ENCODE measurements at places on chromosomes 13 and 19.

DNA sequence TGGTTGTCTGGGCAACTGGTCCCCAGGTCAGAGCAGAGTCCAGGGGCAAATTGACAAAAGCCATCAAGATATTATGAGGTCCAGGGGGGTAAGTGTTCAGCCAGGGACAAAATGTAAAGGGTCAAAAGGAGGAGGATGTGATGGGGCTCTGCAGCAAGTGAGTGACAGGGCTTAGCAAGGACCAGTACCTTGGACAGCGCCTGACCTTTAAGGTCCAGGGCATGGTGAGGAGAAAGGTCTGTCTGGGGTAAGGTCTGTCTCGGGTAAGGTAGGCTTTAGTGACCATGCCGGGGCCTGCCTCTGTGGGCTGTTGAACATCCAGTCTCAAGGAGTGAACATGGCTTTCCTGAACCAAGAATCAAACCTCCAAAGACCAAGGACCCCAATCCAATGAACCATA lies 6.3 kb upstream of the ZNF358 start:
- H3K27me3 ChIP-seq: no peaks in the 10 kb centered on the region
- H3K4me1 ChIP-seq: peaks cover 3% of the 10 kb centered on the region
- no peak overlapping the region for H3K27ac ChIP-seq

GRCh38 chr19:9498183-9498902 lies at the start of gene ZNF560:
ZNF560 (minus strand) TSS chr19:9498616; CDS start chr19:9475313, 23,303 bp downstream.
- no peak within 1 kb of the TSS for H3K4me3 ChIP-seq
- H3K36me3 ChIP-seq: no peaks in the 10 kb centered on the region
- no peaks in the 10 kb centered on the region for H3K27me3 ChIP-seq
- H3K4me1 ChIP-seq: no peaks in the 10 kb centered on the region
- DNase-seq: no peak

- no peaks in the 10 kb centered on the region for H3K4me1 ChIP-seq
- no peaks in the 10 kb centered on the region for H3K27me3 ChIP-seq
- H3K27ac ChIP-seq: no peak overlapping the region
- DNase-seq: no peak
- H3K36me3 ChIP-seq: no peaks in the 10 kb centered on the region
These were observed 321.2 kb downstream of the IRS2 start for GRCh38 chr13:109465148-109465547.

- peaks cover 13% of the 10 kb centered on the region for H3K4me1 ChIP-seq
- DNase-seq: no peak
- H3K4me3 ChIP-seq: peak overlapping the region; percentile 87
- peak overlapping the region; percentile 92 for H3K27ac ChIP-seq
- H3K36me3 ChIP-seq: peaks cover 25% of the 10 kb centered on the region
- no peaks in the 10 kb centered on the region for H3K27me3 ChIP-seq
These were observed 736 bp downstream of the GPI start for GRCh38 chr19:34365463-34366401.

DNA sequence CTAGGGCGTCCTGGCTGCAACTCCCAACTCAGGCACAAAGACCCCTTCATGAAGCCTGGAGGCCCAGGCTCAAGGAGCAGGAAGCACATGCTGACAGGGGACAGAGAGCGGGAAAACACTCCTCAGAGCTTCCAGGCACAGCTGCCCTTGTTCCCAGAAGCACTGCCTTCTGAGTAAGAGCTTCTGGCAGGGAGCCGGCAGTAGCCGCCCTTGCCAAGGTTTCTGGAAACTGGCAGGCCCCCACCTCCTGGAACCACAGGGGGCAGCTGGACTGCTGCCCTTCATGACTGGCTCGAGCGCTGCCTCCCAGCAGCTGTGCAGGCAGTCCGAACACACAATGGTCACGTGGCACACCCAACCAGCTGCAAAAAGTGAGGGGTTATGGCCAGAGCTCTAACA lies 33.6 kb upstream of the EPHX3 start:
- peaks cover 35% of the 10 kb centered on the region for H3K4me1 ChIP-seq
- no peak for DNase-seq
- H3K27ac ChIP-seq: peak overlapping the region; percentile 87
- peaks cover 100% of the 10 kb centered on the region for H3K36me3 ChIP-seq
- H3K4me3 ChIP-seq: no peak overlapping the region

DNA sequence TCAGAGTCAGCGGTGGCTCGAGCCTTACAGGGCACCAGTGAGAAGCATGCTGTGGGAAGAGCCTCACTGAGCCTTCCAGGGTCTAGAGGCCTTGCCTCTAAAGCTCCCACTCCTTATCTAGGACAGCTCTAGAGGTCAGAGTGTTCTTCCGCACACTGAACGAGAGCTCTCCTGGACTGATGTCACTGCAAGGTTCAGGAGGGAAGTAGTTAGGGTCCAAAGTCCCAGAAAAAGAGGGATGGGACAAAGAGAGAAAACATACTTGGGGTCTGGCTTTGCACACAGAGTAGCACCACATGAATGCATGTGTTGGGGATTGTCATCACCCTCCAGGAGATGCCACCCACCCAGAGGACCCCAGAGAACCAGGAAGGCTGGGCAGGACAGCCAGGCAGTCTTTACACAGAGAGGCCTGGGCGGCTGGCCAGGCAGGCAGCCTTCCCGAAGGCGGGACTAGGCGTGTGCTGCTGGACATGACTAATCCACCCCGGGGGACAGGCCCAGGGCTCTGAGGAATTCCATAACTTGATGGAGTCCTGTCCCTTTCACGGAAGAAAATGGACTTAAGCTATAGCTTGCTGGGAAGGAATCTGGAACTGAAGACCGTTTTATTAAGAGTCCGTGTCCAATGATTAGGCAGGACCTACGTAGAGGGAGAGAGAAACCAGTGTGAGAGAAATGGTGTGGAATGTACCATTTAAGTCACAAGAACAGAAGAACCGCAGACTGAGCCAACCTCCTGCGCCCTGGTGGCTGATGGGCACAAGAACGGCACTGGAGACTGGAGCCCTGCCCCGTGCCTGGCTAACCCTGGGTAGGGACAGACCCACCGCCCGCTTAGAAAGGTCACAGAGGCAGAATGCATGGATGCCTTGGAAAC lies 16.6 kb upstream of the EPHX3 start:
- no peaks in the 10 kb centered on the region for H3K27me3 ChIP-seq
- H3K27ac ChIP-seq: peak overlapping the region; percentile 66
- DNase-seq: no peak
- H3K4me1 ChIP-seq: peaks cover 61% of the 10 kb centered on the region
- no peak overlapping the region for H3K4me3 ChIP-seq
- H3K36me3 ChIP-seq: peaks cover 29% of the 10 kb centered on the region
